Ureter (tissue), 1 donor: ENCODE measurements at places on chromosomes 1 and 21. TPM values are rescaled to one million over a fixed set of nuclear protein-coding genes. Genes with fewer than 3 reads are reported as not detected.

C8B gene
- total RNA-seq: not detected

ABCG1 gene
- 20.1 TPM for total RNA-seq

ILDR2 gene
- 14.2 TPM for total RNA-seq

ANKRD65 gene
- total RNA-seq: 40.9 TPM

TRABD2B gene
- total RNA-seq: 4.6 TPM

- DNase-seq: no peak
Measured at GRCh38 chr1:26829184-26829911, 2.9 kb downstream of the ZDHHC18 start.

GRCh38 chr1:56522680-56523079 lies 56.7 kb downstream of the PLPP3 start:
- no peak for DNase-seq

DNA sequence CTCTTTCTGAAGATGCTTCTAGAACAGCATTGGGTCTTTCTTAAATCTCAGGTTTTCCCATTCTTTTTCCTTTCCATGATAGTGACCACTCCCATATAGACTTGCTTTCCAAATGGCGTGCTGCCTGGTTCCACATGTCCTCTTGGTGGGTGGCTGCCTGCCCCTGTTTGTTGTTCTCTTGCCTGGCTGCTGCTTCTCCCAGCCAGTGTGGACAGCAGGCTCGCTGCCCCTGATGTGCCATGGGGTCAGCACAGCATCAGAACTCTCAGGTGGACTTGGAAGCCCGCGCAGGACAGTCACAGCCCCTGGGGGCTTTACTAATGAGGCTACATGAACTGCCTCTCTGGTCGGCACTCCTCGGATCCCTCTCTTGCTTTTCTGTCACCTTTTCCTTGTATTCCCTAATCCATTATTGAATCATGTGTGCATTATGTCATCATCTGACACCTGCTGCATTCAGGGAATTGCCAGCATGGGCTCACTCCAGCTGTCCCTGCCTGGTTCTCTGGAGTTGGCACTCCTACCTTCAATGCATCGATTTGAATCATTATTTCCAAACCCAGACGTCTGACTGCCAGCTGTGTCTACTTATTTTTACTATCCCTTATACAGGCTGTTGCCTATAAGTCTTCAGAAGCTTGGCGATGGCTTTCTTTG lies 100.5 kb upstream of the COA6 start:
- no peak for DNase-seq

DNA sequence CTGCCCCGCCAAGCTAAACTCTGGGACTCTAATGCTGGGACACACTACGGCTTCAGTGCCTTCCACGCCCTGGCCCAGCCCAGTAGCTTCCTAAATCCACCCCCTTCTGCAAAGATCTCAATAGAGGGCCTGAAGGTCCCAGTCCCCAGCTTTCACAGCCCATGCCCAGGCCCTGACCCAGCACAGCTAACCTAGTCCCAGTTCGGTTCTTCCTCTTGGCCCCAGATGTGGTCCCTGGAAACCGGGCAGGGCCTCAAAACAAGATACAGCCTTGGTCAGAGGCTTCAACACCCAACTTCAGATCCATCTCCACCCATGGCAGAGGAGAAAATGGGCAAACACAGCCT lies 646 bp upstream of the PDZK1IP1 start:
- no peak for DNase-seq

DNA sequence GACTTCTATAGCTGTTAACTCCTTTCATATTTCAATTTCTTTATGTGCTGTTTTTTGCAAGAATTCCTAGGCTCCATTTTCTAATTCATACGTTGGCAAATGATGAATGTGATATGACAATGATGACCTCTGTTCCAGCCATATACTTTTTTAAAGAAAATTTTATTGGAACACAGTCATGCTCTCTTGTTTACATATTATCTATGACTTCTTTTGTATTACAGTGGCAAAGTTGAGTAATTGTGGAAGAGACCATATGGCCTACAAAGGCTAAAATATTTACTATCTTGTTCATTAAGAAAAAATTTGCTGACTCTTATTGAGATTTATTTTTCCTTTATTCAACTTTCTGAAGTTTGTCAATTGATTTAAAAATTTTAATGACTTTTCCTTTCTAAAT lies 7.1 kb downstream of the IFI44L start:
- DNase-seq: no peak

DNA sequence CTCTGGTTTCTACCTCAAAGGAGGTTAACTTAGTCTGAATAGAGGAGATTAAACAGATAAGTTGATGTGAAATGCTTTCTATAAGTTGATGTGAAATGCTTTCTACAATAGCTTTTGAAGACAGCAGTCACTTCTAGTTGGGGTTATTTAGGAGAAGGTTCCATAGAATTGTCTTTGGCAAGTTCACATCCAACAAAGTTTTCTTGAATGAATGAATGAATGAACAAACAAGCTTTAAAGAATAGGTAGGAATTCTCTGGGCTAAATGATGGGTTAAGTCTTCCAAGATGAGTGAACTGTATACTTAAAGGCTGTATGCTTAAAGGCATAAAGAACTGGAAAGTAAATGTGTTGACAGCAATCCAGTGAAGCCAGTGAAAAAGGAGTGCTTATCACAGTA lies 1.9 kb downstream of the CDC73 start:
- no peak for DNase-seq

DNA sequence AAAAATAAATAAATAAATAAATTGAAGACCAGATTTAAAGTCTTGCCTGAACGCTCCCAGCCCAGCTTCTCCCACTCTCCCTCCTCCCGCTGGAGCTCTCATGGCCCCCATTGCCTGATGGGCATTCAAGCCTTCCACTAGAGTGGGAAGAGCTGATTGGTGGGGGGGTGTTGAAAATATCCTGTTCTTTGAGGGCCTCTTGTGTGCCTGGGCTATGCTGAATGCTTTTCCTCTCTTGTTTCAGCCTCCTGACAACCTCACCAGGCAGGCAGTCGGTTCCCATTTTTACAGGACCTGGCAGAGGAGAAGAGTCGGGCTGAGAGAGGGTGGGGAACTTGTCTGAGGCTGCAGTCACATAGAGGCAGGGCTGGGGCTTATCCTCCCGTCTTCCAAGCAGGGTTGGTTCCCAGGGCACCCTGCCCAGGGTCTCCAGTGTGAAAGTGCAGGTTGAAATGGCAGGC lies 59.2 kb upstream of the SSBP3 start:
- DNase-seq: no peak
